ENCODE measurements at places on chromosomes 6 and 20. TPM values are rescaled to one million over a fixed set of nuclear protein-coding genes. Genes with fewer than 3 reads are reported as not detected.

DNA sequence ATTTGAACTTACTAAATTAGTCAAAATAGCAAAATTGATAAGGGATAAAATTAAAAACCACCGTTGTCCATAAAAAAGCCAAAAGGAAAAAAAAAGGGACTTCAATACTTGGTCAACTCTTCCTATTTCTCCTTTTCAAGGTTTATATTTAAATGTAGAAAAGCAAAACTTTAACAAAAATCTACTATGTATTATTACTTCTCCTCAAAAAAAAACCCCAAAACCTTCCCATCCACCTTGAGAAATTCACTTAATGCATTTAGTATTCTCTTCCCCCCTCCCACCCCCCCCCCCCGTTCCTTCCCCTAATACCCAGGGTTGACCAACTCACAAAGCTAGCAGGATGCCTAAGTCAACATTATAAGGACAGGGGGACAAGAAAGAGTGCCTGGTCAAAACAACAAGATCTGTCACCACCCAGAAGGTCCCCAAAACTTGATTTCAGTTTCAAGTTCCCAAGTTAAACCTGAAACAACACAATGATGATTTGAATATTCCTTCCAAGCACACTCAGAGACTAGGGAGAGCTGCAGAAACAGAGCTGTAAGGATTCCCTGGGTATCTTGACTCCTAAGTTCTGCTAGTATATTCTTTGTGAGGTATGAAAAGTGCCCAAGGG, 14.6 kb downstream of the GMDS start:
- no peak for DNase-seq

The NRSN1 gene
- polyA plus RNA-seq, result not detected

- DNase-seq, result no peak
Measured at GRCh38 chr6:45074439-45074838, 253.7 kb upstream of the RUNX2 start.

- no peak for DNase-seq
Measured at GRCh38 chr20:13099676-13100075, 90.9 kb downstream of the SPTLC3 start.

DNA sequence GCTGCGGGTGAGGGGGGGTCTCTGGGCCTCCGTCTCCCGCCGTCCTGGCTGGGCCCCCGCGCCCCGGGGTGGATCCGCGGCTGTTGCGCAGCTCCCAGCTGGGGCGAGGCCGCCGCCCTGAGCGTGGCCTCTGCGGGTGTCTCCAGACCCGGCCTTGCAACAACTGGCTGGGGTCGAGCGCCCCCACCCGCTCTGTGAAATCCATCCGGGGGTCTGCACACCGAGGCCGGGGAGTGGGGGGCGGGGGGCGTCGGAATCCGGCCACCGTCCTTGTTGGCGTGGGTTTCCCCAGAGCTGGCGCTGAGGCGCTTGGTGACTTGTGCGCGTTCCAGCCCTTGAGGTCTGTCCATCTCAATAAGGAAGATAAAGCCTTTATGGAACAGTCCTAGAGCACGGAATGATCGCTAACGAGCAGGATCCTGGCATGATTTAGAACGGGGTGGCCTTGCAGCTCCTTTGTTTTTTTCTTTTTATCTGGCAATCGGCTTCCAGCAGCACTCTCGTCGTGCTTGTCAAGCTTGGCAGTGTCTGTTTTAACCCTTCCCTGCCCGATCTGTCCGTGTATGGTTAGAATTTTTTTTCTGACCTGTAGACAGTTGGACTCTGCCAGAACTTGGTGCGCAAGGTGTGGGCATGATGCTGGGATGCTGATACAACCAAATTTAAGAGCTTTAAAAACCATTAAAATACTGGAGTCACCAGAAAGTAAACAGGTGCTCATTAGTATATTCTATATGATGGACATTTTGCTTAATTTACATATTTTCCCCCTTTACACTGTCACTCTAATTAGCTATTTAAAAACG, 675 bp downstream of the DSTN start:
- DNase-seq, result peak; percentile 64

The RBPJL gene
- polyA plus RNA-seq, result not detected

DNA sequence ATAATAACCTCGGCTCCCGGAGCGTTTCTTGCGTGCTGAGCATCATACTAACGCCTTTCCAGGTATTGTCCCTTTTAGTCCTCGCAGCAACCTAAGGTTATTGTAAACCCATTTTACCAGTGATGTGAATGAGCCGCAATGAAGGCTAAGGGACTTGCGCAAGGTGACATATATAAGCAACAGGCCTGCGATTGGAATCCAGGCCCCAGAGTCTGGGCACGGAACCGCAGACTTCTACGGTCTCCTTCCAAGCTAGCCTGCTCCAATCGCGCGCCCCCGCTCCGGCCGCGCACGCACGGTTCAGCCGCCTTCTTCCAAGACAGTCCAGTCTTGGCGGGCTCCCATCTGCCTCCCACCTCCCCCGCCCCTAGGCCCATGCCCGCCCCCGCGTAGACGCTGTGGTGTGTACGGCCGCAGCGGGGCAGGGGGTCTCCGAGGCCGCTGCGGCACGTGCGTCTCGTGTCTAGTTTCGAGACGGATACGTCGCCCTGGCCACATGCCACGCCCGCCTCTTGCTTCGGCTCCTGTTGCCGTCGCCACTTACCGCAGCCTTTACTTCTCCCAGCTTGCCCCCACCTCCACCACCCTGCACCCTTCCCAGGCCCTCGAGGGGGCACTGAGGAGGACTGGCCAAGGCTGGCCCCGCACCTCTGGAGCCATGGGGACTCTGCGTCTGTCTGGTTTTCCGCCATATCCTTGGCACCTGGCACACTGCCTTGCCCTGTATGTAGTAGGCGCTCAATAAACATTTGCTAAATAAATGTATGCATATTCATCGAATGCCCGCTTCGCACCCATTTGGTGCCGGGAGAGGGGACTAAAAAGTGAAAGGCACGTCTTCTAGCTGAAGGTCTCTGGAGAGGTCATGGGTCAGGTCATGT, 855 bp upstream of the GFOD1 start:
- peak; percentile 73 for DNase-seq

DNA sequence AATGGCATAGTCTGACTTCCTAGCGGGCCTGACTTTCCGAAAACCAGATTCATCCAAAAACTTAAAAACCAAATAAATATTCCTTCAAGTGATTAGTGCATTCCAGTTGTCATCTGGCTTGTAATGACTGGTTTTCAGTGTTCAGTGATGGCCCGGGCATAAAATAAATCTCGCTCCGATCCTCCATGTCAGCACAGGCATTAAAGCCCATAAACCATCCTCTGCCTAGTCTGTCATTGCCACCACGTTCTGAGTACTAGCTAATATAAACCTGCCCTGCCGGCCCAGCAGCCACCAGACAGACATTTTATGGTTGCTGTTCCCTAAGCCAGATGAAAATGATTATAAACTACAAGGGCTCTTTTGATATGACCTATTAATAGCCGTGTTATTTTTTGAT, 232.3 kb upstream of the GMDS start:
- no peak for DNase-seq

- DNase-seq, result no peak
Measured at GRCh38 chr6:136411025-136411325, 121.3 kb upstream of the BCLAF1 start.

DNA sequence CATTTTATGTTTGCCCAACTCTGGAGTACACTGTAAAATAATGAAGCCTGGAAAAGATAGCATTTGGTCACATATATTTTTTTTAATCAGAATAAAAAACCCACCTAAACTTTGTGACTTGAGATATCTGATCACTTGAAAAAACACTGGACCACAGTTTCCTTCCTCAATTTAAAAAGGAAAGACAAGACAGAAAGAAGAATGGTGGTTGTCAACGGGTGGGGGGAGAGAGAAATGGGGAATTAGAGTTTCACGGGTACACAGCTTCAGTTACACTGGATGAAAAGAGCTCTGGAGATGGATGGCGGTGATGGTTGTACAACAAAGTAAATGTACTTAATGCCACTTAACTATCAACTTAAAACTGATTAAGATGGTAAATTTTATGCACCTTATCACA, 14.7 kb upstream of the DST start:
- DNase-seq, result no peak

The FERMT1 gene
- polyA plus RNA-seq, result 0.06 TPM

- DNase-seq, result no peak
Measured at GRCh38 chr6:139308936-139309603, 17.3 kb upstream of the TXLNB start.

DNA sequence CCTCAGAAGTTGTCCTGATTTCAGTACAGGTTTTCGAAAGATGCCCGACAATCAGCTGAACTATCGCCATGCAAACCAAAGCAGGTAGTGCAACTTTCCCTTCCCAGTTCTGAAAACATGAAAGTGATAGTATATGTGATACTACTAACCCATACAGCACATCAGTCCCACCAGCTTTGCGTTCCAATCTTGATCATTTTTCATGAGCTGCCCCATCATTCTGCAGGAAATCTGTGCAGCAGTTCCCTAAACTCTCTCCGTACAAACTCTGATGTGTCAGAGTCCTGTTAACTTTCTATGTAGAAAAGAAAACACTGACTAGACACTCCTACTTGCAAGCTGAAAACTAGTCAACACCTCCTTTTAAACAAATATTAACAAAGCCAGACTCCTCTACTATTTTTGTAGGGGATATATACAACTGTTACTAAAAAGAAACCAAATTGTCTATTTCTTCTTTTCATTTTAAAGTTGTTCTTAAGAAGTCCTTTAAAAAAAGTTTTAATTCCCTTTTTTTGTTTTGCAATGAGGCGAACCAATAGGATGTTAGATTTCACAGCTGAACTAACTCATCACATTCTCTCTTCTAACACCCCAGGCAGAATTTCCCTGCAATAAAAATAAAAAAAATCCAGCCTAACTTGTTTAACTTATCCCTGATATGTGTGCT, 99.6 kb upstream of the DST start:
- no peak for DNase-seq
